ENCODE measurements at places on chromosomes 2 and 18.

- DNase-seq = no peak
Measured at GRCh38 chr2:120307482-120307881, 38.5 kb upstream of the INHBB start.

DNA sequence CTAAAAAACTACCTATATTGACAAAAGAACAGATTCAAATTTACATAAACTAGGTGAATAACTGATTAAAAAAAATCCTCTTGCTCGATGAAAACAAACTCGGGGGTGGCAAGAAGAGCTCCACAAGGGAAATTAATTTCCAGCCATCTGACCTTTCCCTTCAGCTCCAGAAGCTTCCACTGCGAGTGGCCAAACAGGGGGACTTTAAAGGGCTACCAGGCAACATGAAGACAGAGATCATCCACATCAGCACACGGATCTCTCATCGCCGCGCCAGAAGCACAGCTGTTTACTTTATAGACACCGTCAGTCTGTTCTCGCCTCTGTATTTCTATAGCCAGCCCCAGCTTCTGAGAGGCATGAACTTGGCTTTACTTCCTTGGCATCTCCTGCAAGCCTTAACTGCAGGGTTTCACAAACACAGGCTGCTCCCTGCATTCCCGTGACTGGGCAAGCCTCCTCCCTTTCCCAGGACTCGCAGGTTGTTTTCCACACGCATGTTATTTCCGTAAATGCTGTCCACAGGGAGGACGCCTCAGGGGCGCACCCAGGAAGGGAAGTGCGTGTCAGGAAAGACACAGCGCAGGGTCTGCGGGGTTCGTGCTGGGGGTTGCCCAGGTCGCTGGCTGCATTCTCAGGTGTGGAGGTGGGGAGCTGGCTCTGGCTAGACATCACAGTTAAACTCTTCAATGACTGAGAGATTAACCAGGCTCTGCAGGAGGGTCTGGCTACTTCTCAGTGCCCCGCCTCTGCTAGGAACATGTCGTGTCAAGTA, 85.0 kb downstream of the USP40 start:
- no peak for DNase-seq

GRCh38 chr2:217622205-217623060, 380.4 kb downstream of the TNS1 start:
- DNase-seq = peak; percentile 89

- no peak for DNase-seq
Measured at GRCh38 chr2:47194410-47194809, 39.3 kb upstream of the STPG4 start.

DNA sequence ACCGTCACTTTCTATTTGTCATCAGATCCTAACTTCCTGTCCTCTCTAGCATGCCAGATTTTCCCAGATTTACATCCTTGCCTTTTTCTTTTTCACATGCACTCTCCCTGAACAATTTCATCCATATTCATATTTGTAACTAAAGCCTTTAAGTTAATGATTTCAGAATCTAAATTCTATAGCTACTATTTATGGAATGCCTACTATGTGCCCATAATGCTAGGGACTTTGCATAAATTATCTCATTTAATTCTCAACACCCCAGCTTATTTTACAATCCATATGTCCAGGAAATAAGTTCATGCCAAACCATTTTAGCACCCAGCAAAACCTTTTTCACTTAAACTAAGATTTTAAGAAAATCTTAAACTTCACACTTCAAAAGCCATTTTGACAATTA, 531.9 kb downstream of the NUP35 start:
- no peak for DNase-seq

- no peak for DNase-seq
Measured at GRCh38 chr18:52577795-52578194, 237.8 kb downstream of the DCC start.

- DNase-seq = no peak
Measured at GRCh38 chr2:161166538-161167409, 6.5 kb downstream of the TANK start.

Measured in forelimb muscle (tissue), 1 donor.